Stimulated activated CD8-positive, alpha-beta memory T cell treated with anti-CD3 and anti-CD28 coated beads, Interleukin-7, amount 100 ng/mL, for 1 hour (primary cell): ENCODE measurements at places on chromosomes 4 and X.
A peak's percentile ranks its signal among the peaks of the same experiment; 100 is the strongest.

GRCh38 chr4:186554914-186555827, at the start of gene MTNR1A:
MTNR1A (minus strand) TSS chr4:186555567; CDS start chr4:186555365, 202 bp downstream.
- no peak for DNase-seq

GRCh38 chr4:101306764-101307615, 40.3 kb downstream of the PPP3CA start:
- DNase-seq, result no peak

DNA sequence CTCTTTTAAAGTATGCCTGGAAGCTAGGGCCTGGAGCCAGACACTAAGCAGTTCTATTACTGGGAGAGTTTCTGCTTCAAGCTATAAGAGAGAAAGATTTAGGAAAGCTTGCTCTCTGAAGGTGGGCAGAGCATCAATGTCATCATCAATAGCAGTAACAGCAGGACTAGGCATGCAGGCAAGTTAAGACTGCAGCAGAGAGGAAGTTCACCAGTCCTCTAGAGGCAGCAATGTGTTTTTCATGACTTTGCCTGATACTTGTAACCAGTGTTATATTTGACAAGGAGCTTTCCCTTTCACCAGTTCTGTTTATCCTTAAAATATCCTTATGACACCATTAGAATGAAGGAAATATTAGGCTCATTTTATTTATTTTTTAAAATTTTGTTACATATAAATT, 237.9 kb downstream of the KCTD8 start:
- DNase-seq, result no peak

DNA sequence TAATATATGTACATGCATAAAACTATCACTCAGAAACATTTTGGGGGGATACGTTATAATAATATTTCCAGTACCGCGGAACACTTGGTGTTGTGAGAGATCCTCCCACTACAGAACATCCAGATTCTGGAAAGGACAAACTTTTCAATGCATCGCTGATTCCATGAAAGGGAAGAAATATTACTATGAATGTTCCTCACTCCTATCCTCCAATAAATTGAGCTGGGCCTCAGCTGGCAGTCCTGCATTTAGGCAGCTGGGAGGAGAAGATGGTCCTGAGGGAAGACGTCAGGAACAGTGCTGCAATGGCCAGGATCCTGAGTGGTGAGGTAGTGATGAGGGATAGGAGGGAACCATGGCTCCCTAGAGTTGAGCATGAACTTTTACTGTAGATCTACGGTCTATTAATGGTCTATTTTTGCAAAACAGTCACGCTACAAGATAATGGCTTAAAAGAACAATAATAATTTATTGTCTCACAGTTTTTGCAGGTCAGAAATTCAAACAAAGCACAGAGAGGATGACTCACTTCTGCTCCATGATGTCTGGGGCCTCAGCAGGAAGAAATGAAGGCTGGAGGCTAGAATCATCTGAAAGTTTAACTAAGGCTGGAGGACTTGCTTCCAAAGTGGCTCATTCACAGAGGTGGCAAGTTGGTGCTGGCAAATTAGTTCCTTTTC, 538.1 kb downstream of the STIM2 start:
- no peak for DNase-seq

GRCh38 chr4:8582941-8583654, 2.9 kb downstream of the GPR78 start:
- DNase-seq, result no peak

- DNase-seq, result no peak
Observed at GRCh38 chrX:39377157-39377556, 575.9 kb downstream of the MID1IP1 start.

- no peak for DNase-seq
Observed at GRCh38 chr4:76564123-76564915, 129.3 kb downstream of the SHROOM3 start.

GRCh38 chr4:106691749-106692148, 323.2 kb upstream of the GIMD1 start:
- no peak for DNase-seq

DNA sequence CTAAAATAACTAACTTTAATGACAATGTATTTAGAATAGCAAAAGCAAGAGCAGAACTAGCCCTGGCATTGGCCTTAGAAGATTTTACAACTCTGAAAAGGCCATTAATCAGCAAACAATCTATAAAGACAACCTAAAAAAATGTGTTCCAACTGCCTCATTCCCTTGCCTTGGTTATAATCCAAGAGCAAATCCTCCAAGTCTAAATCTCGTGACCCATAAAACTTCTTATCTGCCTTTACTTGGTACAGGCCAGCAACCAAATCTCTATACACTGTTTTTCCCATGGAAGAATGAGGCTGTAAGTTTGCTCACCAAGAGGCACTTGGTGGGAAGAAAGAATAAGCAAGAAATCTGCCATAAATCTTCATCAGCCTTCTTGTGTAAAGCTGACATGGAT, 175.3 kb upstream of the MID1 start:
- no peak for DNase-seq

- no peak for DNase-seq
Observed at GRCh38 chr4:173494013-173494970, 35.7 kb downstream of the HAND2 start.

GRCh38 chrX:129779747-129780146, at the start of gene SASH3:
SASH3 (plus strand) TSS chrX:129779949; CDS start chrX:129780098, 149 bp downstream.
- no peak for DNase-seq

GRCh38 chr4:88382621-88383020, 4.0 kb downstream of the HERC6 start:
- peak; percentile 29 for DNase-seq

DNA sequence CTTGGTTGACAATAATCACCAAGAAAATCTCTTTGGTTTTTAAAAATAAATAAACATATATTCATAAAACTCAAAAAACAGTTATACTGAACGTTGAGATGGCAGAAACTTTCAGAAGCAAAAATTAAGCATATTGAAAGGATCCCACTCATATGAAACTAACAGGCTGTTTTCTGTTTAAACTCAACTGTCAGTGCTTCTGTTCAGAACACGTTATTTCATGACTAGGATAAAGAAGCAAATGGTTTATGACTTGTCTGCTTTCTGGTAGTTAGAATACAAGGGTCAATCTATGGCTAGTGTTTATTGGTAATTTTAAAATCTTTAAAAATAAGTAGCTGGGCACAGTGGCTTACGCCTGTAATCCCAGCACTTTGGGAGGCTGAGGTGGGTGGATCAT, 4.1 kb downstream of the GPR82 start:
- DNase-seq, result no peak

- DNase-seq, result no peak
Observed at GRCh38 chr4:120749445-120750151, 172.9 kb downstream of the PRDM5 start.

DNA sequence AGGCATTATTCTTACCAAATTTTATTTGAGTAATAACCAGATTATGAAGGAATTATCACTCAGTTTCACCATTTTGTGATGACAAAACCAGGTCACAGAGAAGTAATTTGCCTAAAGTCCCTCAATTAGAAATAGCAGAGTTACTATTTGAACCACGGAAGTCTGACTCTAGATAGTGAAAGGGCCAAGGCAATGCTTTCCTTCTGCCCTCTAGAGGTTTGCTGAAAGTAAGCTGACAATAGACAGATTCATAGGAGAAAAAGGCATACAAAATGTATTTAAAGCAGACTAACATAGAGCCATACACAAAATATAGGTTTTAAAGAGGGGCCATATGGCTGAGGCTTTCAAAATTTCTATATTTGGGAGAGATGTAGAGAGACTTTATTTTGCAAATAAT, 43.1 kb downstream of the CXXC4 start:
- DNase-seq, result no peak

- DNase-seq, result no peak
Observed at GRCh38 chrX:83593634-83594294, 85.7 kb downstream of the POU3F4 start.

DNA sequence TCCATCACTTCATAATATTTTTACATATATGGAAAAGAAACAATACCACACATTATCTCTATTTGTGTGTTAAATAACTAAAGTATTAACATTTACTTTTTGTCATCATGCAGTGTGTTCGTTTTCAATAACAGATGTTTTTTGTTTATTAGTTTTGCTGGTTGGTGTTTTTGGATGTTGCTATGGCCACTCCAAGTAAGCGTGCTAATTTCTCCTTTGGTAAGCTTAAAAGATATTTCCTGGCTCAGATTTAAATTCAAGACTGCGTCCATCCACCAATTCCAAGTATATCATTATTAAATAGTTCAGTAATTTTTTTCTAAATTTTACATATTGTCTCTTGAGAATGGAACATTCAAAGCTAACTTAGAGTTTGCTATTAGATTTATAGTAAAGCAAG, 235.4 kb upstream of the IL1RAPL1 start:
- no peak for DNase-seq

DNA sequence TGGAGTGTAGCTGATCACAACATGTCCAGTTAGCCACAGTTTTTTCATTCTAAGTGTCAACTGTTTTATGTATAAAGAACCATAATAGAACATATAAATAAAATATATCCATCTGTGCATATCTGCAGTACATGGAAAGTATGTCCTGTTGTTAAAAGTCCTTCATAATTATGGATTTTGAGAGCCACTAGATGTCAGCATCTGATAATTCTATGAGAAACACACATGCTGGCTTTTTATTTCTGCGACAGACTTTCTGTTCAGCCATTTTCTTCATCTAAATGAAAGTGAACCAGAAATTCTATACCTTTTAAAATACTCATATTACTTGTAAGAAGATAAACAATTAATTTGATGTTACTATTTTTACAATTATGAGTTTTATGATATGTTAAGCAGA, 251.5 kb downstream of the GPM6A start:
- DNase-seq, result no peak

- no peak for DNase-seq
Observed at GRCh38 chr4:7845493-7846128, 94.0 kb downstream of the AFAP1 start.

DNA sequence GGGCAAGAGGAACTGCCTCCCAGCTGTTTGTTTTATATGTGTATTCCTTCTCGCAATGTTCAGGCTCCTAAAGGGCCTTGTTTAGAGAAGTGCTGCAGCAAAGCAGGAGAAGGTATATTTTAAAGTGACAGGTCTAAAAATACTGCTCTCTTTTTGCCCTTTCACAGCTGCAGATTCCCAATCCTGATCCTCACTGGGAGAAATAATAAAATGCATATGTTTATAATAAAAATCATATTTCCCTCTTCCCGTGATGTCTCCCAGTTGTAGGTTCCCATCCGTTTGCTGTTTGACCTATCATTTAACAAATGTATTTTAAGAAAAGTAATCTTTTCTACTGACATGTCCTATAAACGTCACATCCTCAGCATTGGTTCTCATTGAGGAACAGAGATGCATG, 62.7 kb upstream of the GPC4 start:
- DNase-seq, result no peak

DNA sequence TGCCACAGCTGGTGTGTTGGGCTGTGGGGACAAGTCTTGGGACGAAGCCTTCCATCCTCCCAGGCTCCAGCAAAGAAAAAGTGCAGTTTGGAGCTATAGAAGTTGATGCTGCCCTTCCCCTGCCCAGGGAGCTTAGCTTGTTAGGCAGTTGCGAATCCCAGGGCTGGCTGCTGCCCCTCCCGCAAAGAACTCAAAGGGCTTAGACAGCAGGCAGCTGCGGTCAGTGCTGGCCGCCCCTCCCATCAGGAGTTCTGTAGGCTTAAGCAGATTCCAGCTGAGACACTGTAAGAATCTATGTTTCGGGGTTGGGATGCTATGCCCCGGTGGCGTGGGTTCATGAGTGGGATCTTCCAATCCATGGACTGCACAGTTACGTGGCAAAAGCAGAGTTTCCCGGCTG, 956.7 kb downstream of the GLUD2 start:
- no peak for DNase-seq

DNA sequence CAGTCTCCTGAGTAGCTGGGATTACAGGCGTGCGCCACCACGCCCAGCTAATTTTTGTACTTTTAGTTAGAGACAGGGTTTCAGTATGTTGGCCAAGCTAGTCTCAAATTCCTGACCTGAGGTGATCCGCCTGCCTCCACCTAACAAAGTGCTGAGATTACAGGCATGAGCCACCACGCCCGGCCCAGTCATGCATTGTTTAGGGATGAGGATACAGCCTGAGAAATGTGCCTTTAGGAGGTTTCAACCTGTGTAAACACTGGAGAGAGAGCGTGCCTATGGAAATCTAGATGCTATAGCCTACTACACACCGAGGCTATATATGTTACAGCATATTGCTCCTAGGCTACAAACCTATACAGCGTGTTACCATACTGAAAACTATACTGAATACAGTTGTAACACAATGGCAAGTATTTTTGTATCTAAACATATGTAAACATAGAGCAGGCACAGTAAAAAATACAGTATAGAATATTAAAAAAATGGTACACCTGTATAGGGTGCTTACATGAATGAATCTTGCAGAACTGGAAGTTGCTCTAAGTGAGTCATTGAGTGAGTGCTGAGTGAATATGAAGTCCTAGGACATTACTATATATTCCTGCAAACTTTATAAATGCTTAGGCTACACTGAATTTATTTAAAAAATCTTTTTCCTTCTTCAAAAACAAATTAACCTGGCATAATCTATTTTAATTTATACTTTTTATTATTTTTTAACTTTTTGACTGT, 588.2 kb upstream of the ADGRL3 start:
- no peak for DNase-seq

DNA sequence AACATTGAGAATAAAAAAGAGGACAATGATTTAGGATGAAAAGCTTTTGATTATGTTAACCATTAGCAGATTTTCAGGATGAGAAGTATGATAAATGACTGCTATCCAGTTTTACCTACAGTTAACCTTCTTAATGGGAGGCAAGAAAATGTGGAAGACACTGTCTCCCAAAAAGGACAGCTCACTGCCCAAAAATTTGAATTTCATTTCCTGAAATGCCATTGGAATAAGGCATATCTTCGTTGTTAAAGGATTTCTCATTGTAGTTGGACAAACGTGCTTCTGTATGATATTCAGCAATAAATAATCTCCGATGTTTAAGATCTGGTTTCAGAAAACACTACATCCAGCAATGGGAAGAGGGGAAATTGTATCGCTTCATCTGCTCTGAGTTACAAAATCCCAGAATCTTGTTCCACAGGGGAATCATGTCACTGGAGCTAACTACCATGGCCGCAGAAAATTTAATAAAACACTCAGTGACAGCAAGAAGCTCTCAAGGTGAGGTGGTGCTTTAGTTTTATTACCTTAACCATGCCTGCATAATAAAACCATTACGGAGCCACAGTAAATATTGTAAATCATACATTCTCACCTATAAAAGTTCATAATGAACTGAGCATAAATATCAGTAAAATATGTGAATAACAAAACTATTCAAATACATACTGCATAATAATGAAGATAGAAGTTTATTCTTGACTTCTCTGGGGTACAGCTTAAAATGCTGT, 552.3 kb downstream of the PCDH7 start:
- DNase-seq, result no peak

DNA sequence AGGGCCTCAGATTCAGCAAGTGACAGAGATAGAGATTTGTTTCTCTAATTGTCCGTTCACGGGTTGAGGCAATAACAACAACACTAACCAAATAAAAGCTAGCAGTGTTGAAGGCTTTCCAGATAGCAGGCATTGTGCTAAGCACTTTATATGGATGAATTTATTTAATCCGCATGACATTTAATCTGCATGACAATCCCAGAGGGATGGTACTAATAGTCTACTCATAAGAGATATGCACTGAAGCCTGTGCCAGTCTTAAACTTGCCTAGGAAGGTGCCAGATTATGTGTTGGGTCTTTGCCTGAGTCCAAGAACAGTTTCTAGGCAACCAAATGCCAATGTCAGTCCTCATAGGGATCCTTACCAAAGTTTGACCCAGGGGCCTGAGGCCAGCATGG, 37.7 kb upstream of the FAT1 start:
- no peak for DNase-seq

- no peak for DNase-seq
Observed at GRCh38 chr4:11131491-11131890, 297.2 kb downstream of the HS3ST1 start.

GRCh38 chr4:128380306-128380705, 92.7 kb upstream of the PGRMC2 start:
- DNase-seq, result no peak

- DNase-seq, result no peak
Observed at GRCh38 chr4:70930530-70931256, 28.5 kb downstream of the MOB1B start.
